ENCODE measurements at places on chromosomes 3 and 15. TPM values are rescaled to one million over a fixed set of nuclear protein-coding genes. Genes with fewer than 3 reads are reported as not detected.

SPATA12 gene
- 0.09 TPM for polyA plus RNA-seq

AHSG gene
- polyA plus RNA-seq = 1.9 TPM

DNA sequence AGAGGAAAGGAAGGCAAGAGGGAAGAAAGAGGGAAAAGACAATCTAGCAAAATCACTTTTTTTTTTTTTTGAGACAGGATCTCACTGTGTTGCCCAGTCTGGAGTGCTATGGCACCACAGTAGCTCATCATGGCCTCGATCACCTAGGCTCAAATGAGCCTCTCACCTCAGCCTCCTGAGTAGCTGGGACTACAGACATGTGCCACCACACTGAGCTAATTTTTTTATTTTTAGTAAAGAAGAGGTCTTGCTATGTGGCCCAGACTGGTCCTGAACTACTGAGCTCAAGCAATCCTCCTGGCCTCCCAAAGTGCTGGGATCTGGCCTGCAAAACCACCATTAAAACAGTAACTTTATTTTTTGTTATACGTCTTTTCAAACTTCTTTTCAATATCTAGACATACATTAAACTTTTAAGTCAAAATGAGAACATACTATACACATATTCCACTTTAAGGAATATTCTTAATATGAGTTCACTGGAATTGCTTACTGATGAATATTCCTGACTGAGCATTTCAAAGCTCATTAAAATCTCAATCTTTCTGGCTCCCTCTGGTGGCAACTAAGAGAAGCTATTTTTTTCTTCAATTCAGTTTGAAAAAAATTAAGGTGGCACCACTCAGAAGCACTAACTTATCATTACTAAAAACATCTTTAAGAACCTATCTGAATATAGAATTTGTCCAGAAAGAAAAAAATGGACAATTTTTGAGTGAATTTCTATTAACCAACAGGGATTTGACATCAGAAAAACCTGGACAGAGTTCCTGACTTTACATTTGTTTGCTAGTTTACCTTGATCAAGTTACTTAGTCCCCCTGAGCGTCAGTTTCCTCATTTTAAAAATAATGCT lies 40.9 kb downstream of the UACA start:
- DNase-seq = no peak

GRCh38 chr15:62782071-62782841 lies 260.3 kb upstream of the TPM1 start:
- DNase-seq = no peak
